ENCODE measurements at places on chromosomes 6 and 20.

DNA sequence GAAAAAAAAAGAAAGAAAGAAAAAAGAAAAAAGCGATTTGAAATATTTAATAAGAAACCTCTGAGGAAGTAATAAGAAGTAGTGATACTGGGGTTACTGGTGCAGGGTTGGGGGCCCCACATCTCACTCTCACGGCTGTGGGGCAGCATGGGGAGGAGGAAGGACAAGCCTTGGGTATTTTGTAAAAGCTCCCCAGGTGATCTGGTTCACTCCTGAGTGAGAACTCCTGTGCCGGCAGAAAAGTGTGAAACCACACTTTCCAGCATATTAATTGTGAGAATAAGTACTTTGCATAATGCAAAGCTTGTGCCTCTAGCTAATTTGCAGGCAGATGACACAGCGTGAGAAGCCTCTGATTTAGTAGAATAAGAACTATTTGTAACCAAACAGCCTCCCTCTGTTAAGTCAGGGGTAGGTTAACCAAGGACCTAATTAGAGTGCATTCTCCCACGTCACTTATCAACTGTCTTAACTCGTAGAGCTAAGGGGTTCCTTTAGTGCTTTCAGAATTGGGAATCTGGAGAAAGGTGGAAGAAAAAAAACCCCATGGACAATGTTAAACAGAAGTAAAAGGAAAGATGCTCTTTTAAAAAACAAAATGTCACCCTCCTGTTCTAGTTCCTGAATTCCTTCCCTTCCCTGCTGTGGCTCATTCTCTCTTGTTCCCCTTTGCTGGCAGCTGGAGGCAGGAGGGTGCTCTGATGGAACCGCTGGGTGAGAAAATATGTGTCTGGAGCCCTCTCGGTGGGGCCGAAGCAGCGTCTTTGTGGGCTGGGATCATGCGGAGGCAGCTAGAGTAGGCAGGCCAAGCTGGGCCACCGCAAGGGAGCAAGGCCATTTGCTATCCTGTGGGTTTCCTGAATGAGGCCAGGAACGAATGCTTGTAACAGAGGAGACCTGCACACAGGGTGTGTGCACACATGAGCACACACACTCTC lies 108.7 kb downstream of the FYN start:
- no peak for DNase-seq

- no peak for DNase-seq
Observed at GRCh38 chr6:27474172-27474465, 1.2 kb upstream of the ZNF184 start.

DNA sequence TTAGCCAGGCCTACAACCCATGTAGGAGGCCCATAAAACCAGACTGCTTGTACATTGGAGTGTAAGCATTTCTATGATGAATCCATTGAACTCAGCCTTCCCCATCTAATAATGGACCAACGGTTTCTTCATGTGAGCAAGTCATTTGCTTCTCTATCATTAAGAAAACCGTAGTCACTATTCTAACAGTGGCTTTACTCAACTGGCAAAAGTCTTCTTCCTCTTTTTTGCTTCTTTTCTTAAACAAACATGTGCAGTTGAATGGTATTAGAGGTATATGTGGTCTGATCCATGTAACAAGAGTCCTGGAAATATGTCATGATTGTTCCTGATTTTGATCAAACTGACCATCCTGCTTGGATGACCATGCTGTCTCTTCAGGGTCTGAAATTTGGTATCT lies 132.4 kb upstream of the STXBP5 start:
- DNase-seq: no peak

DNA sequence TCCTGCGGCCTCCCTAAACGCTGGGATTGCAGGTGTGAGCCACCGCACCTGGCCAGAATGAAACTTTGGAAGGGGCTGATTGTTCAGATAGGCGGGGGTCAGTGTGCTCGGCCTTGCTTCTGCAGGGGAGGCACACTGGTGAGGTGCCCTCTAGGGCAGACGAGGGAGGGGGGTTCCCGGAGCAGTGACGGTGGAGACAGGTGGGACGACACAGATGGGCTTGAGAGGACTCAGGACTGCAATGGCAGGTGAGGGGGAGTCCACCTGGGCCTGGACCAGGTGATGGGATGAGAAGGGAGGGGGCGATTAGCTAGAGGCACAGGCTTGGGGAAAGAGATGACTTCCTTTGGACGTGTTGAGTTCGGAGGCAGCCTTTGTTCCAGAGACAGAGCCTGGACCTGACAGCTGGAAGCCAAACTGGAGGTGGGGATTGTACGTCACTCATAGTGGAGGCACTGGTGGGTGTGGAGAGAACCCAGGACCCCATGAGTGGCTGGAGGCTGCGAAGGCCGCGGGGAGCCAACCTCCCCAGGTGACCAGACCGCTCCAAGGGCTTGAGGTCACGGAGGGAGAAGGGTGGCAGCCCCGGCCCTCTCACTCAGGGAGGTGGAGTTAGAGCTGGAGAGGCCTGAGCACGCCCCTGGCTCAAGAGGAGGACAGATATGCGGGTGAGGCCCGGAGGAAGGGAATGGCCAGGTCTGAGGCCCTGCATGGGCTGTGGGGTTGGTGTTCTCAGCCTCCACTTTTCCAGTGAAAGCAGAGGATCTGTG lies 10.5 kb upstream of the MAP1LC3A start:
- DNase-seq: no peak

DNA sequence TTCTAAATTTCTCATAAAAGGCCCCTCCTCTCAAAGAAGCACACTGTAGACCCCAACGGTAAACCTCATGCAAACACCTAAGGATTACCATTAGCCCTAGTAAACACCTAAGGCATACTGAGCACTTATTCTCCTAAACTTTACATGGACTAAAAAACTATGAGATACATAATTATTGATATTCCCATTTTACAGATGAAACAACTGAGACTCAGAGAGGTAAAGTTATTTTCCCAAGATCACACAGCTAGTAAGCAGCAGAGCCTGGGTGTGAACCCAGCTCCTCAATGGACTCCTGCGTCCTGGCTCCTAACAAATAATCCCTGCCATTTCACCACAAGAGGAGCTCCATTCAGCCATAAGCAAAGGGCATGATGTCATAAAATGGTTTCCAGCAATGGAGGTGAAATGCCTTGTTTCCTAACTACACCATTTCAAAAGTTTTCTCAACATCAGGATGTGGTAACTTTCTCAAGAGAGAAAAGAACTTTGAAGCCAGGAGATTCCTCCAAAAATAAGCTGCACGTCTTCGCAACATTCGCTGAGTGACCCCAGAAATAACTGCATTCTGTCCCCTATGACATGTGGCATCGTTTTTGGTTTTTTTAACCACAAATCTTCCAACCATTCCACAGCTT lies 4.1 kb downstream of the ATP9A start:
- no peak for DNase-seq

DNA sequence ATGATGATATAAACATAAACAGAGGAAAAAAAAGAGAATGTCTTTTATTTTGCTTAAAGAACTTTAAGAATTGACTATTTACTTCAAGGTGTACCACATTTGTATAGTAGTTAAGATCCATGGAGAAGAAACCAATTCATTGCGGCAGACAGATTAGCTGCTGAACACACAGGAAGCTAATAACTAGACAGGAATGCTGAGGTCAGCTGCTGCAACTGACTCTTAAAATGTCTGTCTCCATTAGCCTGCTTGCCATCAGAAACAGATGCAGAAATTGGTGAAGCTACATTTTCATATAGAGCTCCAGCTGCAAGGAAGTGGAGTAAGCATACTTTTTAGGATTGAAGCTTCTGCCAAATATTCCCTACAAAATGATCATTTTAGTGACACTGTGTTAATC lies 939.5 kb downstream of the EPHA7 start:
- no peak for DNase-seq

DNA sequence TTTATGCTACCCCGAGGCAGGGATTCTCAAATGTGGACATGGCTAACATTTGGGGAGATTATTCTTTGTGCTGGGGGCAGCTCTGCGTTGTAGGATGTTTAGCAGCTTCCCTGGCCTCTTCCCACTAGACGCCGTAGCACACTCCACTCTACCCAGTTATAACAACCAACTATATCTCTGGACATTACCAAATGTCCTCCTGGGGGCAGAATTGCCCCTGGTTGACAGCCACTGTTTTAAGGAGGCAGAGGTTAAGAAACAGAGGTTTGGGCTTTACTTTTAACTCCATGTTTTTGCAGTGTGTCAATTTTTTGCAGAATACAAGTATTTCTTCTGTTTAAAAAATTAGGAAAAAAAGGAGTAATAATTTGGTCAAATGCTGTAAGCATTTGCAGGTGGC lies 56.2 kb upstream of the BMP6 start:
- no peak for DNase-seq

DNA sequence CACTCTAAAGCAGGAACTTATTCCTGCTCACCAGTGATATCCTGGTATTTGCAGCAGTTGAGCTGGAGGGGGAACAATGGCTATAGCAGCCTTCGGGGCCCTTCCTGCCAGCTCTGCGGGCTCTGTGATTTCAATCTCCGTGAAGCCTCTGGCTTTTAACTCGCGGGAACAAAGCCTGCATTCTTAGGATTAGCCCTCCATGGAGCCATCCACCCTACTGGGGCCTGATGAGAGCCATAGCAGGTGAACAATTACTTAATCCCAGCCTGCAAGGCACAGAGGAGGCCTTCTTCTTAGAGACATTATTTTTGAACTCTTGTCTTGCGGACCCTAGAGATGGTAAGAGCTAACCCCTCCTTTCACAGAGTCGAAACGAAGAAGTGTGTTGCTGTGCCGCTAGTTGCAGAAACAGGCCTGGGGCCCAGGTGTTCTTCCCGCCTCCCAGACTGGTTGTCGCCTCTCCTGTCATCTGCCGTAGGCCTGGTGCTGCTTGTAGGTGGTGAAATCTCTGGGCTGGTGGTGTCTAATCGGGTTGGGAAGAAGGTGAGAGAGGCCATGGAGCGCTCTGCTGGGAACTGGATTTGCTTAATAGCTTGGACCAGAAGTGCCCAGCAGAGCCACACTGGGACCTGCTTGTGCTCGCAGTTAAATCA lies 9.7 kb downstream of the GHRH start:
- no peak for DNase-seq

DNA sequence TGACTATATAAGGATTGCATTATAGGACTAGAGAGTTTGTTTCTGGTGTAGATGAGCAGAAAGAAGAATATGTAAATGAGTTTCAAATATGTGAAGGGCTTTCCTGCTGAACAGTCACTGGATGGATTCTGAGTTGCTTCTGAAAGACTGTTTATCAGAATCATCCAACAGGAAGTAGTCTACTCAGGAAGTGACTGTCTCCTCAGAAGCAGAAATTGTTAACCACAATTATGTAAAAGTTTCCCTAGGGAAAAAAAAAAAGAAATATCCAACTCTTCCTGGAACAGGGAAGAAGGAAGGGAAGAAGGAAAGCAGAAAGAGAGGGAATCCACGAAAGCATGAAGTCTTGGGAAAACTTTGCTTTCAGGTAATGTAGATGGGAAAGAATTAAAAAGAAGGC lies 138.9 kb downstream of the TENT5A start:
- DNase-seq: peak; percentile 27

Data from AG09309 (cell line).